ENCODE measurements at places on chromosomes 13 and 19. TPM values are rescaled to one million over a fixed set of nuclear protein-coding genes. Genes with fewer than 3 reads are reported as not detected.

Gene SLITRK6
- total RNA-seq = 16.8 TPM

Gene C19orf18
- 0.89 TPM for total RNA-seq

Gene TMEM238
- total RNA-seq = 0.30 TPM

Gene SHD
- 1.3 TPM for total RNA-seq

Gene ZNF568
- total RNA-seq = 18.9 TPM

Gene KCTD4
- 0.20 TPM for total RNA-seq

Gene ZNF534
- total RNA-seq = 0.20 TPM

Gene SAFB2
- 41.2 TPM for total RNA-seq

DNA sequence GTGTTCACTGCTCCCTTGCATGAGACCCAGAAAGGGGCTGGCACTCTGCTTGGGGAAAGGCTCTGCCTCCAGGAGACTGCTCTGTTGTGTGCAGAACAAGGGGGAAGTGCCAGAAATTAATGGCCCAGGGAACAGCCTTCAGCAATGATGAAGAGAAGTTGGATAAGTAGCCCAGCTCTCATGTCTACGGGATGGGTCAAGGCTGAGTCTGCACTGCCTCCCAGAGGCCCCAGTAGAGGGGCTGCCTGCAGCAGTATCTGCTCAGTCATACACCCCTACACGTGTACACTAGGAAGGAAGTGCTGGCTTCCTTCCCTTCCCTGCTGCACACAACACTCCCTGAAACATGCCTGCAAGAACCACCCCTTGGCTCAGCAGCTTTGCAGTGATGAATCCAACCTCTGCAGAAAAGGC is 54.6 kb upstream of the URI1 start:
- peak; percentile 7 for DNase-seq

- DNase-seq = no peak
These were observed 68.2 kb upstream of the LSM14A start for GRCh38 chr19:34104096-34104495.

DNA sequence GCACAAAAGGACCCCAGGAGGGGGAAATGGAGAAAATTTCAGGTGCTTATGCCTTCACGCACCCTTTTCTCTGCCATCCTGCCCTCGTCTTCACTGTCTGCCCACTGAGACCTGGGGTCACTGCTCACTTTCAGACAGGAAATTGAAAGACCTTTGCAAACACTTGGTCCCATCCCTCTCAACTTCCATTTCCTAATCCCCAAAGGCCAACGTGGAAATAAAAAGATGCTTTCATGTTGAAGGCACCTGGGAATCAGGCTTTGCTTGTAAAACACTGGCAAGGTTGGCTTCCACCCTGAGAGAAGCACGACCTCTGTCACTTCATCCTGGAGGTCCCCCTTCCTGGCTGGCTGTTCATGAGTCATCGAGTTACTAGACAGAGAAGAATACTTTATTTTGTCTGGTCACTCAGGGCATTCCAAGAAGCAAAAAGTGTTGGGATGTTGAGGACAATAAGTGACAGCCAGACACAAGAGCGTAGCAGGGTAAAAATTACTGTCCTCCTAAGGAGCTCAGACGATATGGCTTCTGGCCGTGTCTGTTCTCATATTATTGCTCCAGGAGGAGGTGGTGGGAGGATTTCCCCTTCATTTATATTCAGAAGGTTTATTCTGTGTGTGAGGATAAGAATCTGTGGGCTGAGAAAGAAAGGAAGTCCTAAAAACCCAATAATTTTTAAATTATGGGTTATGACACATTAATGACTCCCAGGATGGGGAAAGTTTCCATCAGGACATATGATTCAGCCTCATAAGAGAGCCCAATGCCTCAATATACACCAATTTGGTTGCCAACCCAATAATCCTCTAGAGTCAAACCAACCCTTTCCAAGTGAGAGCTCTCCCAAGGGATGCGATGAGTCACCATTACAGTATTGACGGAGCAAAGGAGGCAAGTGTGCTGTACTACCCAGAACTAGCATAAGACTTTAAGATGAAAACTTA is 409.0 kb downstream of the COG6 start:
- peak; percentile 15 for DNase-seq

DNA sequence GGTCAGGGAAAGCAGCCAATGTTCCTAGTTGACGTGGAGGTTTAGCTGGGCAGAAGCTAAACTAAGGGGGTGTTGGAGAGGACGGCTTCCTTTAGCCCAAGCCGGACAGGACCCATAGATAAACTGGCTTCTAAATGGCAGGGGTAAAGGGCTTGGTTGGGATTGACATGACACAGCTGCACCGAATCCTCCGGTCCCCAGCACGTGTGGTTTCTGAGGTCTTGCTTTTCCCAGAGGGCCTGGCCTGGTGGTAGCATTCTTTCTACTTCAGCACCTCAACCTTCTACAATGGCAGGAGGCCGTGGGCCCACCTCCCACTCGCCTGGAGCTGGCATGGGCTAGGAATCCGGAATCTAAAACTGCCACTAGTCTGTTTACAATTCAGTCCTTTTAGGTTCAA is 163.0 kb downstream of the FGF9 start:
- DNase-seq = no peak

GRCh38 chr19:34254698-34255432 is 511 bp downstream of the GARRE1 start:
- no peak for DNase-seq

GRCh38 chr13:71457645-71458044 is 409.4 kb downstream of the DACH1 start:
- no peak for DNase-seq

DNA sequence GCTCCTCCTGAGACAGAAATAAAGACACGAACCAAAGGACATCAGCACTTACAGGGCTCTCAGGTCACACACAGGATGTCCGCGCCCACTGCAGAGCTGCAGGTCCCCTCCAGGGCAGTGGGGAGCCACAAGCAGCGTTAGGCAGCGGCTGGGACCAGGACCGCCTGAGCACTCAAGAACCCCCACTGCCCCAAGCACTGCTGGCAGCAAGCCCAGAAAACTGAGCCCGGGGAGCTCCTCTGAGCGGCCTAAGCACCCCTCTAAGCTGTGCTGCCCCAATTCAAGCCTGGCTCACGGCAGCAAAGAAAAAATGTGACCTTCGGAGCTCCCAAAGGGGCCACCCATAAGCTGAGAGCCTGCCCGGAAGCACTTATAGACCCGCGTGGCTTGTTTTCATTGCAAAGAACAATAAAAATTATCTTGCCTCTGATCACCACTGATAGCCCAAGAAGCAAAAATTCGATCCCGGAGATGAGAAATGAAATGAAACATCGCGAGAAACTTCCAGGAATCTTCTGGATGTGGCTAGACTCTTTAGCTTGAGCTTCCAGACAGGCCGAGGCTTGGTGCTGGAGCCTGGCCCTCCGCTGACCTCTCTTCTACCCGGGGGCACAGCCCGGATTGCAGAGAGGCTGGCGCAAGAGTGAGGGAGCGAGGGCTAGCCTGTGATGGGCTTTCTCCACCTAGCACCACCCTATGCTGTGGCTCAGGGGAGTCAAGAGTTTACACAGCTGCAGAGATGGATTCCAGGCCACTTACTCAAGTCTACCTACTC is 6.3 kb downstream of the DPP9 start:
- DNase-seq = no peak

DNA sequence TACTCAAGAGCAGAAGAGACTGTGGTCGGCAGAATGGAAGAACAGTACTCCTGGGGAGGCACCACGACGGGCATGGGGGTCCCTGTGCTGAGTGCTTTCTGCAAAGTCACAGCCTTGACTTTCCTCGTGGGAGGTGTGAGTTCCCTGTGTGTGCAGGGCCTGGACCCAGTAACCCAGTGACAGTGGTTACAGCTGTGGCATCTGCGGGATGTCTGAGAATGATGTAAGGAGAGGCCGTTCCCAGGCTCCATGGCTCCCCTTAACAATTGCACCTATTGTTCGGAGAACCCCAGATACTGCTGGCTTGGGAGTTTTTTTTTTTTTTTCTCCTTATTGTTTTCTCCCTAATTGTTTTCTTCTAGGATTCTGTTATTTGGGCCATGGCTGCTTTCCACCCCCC is 5.1 kb upstream of the NANOS2 start:
- DNase-seq = no peak

GRCh38 chr19:49932041-49932451 is 2.7 kb upstream of the NUP62 start:
- DNase-seq = no peak

GRCh38 chr13:72782717-72783116 is 784 bp downstream of the PIBF1 start:
- DNase-seq = no peak

DNA sequence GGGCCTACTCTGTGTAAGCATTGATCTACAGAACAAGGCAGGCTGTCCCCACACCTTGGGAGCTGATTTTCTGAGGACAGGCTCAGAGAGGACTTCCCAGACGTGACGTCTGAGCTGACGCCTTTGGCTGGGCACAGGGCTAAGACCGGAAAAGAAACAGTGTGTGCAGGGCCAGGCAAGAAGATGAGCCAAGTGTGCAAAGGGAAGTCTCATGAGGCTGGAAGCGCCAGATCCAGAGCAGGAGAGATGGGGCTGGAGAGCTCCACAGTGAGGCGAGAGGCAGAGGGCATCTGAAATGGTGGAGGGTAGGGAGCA is 12.7 kb downstream of the IGLON5 start:
- DNase-seq = no peak

DNA sequence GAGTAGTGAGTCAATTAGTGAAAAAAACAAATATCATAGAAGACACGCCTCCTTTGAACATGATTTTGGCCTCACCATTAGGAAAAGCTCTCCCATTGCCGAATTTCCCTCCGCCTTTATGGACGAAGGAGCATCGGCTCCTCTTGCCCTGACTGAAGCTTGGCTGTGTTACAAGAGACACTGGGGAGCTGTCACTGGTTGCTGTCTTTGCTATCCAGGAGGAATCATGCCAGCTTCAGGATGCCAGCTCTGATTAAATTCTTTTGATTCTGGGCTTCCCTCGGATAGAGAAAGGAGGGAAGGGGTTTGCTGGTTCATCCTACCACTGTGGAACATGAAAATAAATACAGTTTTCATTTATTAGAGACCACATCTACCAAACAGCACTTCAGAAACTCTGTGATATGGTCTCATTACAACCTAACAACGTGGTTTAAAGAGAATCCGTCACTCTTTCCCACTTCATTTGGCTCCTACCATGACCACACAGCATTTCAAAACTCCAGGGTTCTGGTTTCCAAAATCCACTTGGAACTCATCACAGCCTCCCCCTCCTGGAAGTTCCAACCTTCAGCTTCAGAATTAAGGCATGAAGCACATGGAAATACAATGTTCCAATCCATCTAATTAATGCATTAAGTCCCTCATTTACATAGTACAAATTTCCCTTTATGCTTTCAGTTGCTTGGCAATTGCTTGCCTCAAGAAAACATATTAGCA is 446.0 kb downstream of the EFNB2 start:
- DNase-seq = no peak

DNA sequence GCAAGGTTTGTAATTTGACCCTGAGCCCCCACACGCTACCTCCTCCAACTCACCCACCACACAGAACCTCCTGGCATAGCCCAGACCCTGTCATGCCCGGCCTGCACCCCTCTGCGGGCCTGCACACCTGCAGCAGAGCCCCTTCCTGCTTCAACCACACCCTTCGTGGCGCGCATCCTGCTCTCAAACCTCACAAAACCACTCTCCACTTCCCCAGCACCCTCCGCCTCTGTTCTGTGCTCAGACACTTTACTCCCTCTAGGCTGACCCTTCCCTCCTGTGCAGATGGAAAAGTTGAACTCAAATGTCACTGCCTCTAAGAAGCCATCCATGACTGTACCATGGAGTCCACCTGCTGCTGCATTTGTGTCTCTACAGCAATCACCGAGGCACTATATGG is 28.5 kb downstream of the FAAP24 start:
- no peak for DNase-seq

DNA sequence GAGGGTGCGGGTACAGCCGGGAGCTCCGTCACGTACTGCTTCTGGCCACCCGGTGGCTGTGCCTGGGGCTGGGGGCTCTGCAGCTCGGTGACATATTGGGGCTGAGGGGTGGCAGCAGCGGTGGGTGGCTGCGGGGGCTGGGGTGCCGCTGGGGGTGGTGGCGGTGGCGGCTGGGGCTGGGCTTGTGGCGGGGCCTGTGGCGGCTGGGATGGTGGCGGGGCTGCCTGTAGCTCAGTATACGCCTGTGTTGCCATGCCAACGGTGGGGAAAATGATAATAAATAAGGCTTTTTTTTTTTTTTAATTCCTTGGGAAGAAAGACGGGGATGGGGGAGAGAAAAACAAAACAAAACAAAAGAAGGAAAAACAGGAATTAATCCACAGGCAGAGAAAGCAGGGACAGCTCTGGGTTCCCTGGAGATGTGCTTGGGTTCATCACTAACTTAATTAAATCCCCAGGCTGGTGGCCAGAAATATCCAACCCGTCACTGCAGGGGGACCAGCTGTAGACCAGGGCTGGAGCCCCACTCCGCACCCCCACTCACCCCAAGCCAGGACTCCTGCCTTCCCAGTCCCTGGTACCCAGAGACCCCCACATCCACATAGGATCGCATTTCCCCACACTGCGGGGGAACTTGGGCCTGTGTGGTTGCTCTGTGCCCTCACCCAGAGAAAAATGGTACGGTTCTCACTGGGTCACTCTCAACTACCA is 12.4 kb downstream of the RFX1 start:
- no peak for DNase-seq

- peak; percentile 7 for DNase-seq
These were observed 14.2 kb downstream of the ONECUT3 start for GRCh38 chr19:1767464-1767933.

DNA sequence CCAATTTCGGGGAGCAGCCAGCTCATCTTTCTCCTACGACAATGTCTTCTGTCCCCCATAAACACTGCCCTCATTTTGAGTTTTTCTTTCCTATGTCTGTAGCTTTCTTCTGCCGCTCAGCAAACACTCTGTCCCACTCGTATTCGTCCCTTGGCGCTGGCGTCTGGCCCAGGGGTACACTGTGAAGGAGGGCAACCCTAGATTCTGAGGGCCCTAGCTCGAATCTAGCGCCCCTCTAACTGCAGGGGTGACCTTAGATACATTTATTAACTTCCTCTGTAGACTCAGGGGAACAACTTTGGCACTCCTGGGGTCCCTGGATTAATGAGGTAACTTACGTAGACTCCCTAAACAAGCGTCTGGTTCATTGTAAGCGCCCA is 677 bp upstream of the LRCH1 start:
- no peak for DNase-seq

GRCh38 chr13:106490569-106491321 is 44.7 kb downstream of the EFNB2 start:
- peak; percentile 43 for DNase-seq

DNA sequence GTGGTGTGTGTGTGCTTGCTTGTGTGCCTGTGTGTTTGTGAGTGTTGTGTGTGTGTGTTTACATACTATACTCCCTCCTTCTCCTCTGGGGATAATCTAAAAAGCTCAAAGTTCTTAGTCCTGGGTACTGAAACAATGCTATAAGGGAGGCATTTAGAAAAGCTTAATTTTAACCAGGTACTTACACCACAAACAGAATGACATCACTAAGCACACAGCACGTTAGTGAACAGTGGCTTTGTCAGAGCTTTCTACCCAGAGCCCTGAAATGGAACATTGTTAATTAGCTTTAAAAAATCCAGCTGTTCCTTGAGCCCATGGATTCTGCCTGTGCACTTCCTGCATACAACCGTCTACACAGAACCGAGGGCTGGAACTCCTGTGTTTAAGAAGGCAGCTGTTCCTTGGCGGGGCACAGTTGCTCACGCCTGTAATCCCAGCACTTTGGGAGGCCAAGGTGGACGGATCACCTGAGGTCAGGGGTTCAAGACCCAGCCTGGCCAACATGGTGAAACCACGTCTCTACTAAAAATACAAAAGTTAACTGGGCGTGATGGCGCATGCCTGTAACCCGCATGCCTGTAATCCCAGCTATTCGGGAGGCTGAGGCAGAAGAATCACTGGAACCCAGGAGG is 69.6 kb upstream of the RNF113B start:
- peak; percentile 35 for DNase-seq

GRCh38 chr13:72126424-72126823 is 259.4 kb upstream of the DACH1 start:
- no peak for DNase-seq
